ENCODE measurements at places on chromosomes 4 and X. TPM values are rescaled to one million over a fixed set of nuclear protein-coding genes. Genes with fewer than 3 reads are reported as not detected.

The RAB33B gene
- total RNA-seq, result 59.9 TPM

The NPNT gene
- total RNA-seq, result 62.1 TPM

The CYTL1 gene
- 4.8 TPM for total RNA-seq

The CTSO gene
- total RNA-seq, result 40.9 TPM

The GABRB1 gene
- total RNA-seq, result not detected

The SLC16A2 gene
- total RNA-seq, result 6.3 TPM

The TMSB15A gene
- total RNA-seq, result 25.8 TPM

The CTAG1B gene
- total RNA-seq, result not detected

The KIF4A gene
- 0.24 TPM for total RNA-seq

The PHOX2B gene
- total RNA-seq, result 0.96 TPM

The SLC10A7 gene
- 30.6 TPM for total RNA-seq

The CYBB gene
- total RNA-seq, result 48.9 TPM

The HDX gene
- total RNA-seq, result 3.4 TPM

The TMEM47 gene
- total RNA-seq, result 83.1 TPM

The NSUN7 gene
- total RNA-seq, result 0.48 TPM

The RHOXF2B gene
- not detected for total RNA-seq

The VSIG4 gene
- 45.0 TPM for total RNA-seq

The DNASE1L1 gene
- total RNA-seq, result 27.7 TPM

The FRG2 gene
- not detected for total RNA-seq

The AIFM1 gene
- total RNA-seq, result 7.9 TPM

The CXCL3 gene
- total RNA-seq, result 7.0 TPM

The P2RY10 gene
- 2.4 TPM for total RNA-seq

- no peak for DNase-seq
Observed at GRCh38 chrX:149987613-149988012, 49.3 kb upstream of the EOLA2 start.

- DNase-seq, result no peak
Observed at GRCh38 chrX:20459410-20460350, 193.0 kb upstream of the RPS6KA3 start.

- DNase-seq, result peak; percentile 56
Observed at GRCh38 chr4:169205075-169205743, 65.5 kb downstream of the SH3RF1 start.

- DNase-seq, result no peak
Observed at GRCh38 chr4:87088186-87088585, 132.2 kb downstream of the KLHL8 start.

- DNase-seq, result peak; percentile 65
Observed at GRCh38 chrX:989959-990510, 222.4 kb downstream of the CRLF2 start.

GRCh38 chr4:174522183-174523024 lies at the start of gene HPGD:
HPGD (minus strand) TSS chr4:174522488; CDS start chr4:174522451, 37 bp downstream.
- DNase-seq, result peak; percentile 27

DNA sequence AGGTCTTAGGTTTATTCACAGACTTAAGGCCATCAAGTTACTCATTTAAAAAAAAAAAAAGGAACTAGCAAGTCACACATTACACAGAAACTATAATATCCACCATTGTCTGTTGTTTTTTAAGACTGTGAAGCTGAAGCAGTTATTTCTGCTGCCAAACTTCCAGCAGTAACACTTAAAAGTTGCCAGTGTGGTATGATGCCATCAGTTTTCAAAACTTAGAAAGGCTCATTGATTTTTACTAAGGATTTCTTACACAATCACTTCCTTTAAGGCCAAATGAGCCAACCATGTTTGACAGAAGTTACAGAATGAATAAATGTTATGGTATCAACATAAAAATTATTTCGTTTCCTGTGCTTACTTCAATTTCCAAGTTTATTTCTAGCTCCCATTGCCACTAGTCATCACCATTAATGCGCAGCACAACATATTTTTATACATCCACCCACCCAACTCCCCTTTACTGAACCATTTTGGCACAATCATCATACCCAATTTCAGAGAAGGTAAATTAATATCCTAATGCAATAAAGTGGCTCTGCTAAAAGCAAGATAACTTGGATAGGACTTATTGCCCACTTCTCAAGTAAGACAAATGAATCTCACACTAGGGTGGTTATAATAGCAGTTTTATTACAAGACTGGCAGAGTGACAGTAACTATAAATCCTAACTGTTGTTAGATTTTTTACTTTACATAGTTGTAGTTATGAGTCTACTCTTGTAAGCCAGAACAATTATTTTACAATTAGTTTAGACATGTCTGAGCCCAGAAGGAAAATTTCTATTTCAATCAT lies 13.1 kb downstream of the PDGFC start:
- DNase-seq, result no peak

DNA sequence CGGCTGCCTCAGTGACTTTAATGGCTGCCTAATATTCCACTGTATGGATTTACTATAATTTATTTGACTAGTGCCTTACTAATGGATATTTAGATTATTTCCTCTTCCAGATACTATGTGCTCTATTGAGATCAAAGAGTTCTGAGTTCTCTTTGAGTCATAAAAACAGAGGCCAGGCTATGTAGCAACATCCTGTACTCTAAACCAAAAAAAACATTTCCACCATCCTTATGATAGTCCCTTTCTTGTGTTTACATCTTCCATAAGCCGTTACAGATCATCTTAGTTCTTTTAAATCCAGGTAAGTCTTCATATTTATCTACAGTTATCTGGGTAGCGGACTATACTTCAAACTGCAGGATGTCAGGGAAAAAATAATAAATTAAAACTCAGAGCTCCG lies 56.6 kb upstream of the TMEM184C start:
- DNase-seq, result peak; percentile 81

DNA sequence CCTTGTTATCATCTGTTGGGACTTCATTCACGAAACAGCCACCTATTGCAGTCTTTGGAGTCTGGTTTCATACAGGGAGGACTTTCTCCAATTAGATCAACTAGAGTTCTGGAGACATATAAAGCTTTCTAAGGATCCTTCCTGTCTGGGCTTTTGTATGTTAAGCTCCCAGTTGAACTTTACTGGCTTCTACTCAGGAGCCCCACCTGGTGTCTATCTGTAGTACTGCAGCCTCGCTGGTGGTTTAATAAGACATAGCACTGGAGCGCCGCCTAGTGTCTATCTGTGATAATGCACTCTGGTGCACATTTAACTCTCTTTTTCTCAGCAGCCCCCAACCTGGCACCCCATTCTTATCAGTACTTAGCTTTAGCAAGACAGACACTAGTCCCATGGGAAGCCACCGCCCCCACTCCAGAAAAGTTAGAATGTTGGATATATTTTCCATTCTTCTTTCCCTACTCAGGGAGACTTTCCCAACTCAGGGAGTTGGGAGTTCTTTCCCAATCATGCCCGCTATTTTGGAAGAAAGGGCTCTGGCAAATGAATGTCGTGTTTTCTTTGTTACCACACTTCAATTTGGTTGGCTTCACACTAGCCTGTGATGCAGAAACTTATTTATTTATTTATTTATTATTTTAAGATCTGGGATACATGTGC lies 36.9 kb upstream of the SYTL4 start:
- peak; percentile 36 for DNase-seq

DNA sequence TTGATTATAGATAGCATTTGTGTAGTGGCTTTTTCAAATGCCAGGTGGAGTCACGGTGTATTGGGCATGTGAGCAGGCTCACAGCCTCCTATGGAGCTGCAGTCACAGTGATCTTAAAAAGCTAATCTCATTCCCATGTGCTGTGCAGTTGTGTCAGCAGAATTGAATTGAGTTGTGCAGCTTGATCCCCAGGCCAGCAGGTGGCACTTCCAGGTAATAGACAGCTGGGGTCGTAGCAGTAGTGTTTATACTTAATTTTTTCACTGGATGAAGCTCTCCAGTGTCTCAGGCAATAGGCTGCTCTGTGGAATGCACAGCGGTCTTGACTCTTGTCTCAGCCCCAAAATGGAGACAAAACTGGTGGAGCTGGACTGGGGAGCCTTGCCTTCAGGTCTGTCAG lies 1028.1 kb downstream of the SH3BGRL start:
- no peak for DNase-seq

DNA sequence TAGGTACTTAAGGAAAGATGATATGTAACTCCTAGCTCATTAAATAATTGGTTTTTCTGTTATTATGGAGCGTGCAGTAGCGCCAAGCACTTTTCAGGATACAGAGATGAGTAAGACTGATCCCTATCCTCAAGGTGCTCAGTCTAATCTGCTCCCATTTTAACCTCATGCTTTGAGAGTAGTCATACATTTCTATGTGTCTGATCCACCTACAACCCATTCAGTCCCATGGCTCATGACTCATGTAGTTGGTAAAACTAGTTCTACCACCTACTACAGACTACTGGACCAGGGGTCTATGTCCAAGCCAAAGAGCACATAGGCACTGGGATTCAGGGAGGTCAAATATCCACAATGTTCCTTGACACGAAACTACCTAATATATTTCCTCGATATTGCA lies 60.8 kb downstream of the TMEM154 start:
- no peak for DNase-seq

GRCh38 chrX:21932292-21933002 lies 8.1 kb upstream of the SMS start:
- DNase-seq, result peak; percentile 35

DNA sequence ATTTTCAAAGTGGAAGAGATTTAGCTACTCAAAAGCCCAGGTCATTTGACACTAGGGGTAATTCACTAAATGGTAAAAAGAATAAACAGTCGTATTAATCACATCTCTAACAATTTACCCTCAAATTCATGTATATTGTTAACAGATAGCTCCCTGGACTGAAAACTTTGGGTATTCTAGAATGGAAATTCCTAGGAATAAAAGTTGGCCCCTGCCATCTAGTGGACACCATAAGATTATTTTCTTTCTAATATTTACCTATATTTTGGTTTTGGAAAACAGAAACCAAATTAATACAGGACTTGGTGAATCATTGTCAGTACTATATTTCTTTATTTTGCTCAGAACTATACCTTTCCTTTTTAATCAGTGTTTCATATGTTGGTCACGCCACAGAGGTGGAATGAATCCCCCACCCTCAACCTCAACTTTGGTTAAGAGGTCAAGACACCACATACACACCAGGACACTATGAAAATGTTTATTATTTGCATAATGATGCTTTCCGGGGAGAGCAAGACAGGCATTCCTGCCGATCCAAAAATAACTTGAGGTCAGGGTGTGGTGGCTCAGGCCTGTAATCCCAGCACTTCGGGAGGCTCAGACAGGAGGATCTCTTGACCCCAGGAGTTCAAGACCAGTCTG lies 96.2 kb upstream of the APOOL start:
- DNase-seq, result peak; percentile 8

- DNase-seq, result peak; percentile 31
Observed at GRCh38 chr4:87838890-87839591, 6.3 kb downstream of the MEPE start.

- no peak for DNase-seq
Observed at GRCh38 chr4:81445196-81445595, 26.5 kb downstream of the RASGEF1B start.

GRCh38 chrX:47991263-47992094 lies 12.3 kb downstream of the ZNF182 start:
- DNase-seq, result no peak

DNA sequence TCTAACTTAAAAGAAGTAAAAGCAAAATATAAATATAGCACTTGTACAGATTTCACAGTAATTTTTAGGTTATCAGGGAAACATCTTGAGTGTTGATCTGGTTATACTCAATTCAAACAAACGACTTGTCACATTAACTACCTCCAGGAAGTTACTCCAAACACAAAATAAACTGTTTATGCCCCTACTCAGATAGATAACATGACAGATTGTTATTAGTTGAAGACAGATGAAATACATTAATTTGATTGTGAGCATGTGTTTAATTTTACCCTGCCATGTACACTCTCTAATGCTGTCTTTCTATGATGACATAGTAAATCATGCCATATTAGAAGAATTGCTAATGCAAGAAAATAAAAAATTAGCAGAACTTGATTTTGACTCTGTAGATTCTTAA lies 88.0 kb downstream of the RAB28 start:
- DNase-seq, result peak; percentile 2

- DNase-seq, result no peak
Observed at GRCh38 chr4:9989918-9990635, 31.2 kb downstream of the SLC2A9 start.

DNA sequence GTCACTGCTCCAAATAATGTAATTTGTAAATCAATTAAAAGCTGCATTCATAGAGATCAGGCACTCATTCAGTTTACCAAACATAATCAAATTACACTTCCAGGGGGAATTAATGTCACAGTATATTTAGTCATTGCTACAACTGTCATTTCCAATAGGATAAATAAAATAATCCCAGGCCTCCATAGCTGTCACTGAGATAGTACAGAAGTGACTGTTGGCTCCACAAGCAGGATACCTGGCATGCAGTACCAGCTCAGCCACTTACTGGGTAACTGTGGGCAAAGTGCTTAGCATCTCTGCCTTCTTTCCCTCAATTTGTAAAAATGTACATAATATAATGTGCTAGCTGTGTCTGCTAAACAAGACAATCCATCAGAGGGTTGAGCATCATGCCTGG lies 128.1 kb downstream of the CAMK2D start:
- no peak for DNase-seq

DNA sequence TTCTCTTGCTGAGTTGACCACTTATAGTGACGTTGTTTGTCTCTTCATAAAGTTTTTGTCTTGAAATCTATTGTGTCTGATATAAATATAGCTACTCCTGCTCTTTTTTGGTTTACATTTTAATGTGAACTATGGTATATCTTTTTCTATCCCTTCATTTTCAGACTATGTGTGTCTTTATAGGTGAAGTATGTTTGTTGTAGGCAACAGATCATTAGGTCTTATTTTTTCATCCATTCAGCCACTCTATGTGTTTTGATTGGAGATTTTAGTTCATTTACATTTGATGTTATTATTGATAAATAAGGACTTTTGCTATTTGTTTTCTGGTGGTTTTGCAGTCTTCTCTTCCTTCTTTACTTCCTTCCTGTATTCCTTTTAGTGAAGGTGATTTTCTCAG lies 44.0 kb upstream of the SLC16A2 start:
- DNase-seq, result no peak

DNA sequence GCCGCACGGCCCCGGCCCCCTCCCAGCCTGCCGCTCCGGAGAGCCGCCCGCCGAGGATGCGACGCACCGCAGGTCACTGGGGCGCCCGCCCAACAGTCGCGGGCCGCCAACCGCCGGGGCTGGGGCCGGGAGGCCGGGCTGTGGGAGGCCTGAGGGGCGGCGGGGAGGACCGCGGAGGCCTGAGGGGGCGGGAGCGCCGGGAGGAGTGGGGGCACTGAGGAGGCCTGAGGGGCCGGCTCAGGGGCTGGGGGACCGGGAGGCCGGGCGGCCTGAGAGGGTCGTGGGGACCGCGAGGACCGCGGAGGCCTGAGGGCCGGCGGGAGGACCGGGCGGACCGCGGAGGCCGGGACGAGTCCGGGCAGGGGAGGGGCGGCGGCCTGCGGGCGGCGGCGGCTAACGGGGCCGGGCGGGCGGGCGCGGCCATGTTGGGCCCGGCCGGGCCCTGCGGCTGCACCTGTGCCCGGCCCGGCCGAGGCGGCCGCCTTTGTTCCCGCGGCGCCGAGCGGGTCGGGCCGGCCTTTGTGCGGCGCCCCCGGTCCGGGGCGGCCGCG lies 353 bp downstream of the NSD2 start:
- peak; percentile 45 for DNase-seq

- DNase-seq, result no peak
Observed at GRCh38 chr4:40258627-40259026, 61.8 kb downstream of the RHOH start.

- no peak for DNase-seq
Observed at GRCh38 chrX:46236411-46236810, 308.8 kb downstream of the ZNF674 start.

GRCh38 chr4:117796677-117797076 lies 237.6 kb upstream of the NDST3 start:
- no peak for DNase-seq

Measured in umbilical cord (tissue), 2 donors.